ENCODE measurements at places on chromosomes 13 and 19.

DNA sequence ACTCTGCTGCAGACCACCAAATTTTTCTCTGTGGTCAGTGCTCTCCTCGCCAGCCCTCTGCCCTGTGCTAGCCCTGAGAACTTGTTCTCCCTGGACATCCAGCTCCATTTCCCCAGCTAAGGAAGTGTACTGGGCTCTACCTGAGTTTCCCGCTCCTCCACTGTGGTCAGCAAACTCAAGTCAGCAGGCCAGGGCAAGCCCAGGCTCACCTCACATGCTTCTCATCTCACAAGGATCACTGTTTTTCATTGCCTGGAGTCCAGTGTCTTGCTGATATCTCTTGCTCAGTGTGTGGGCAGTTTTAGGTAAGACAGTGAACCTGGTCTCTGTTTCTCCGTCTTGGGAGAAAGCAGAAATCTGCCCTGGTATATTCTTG lies 201.4 kb downstream of the FOXO1 start:
- no peak for DNase-seq

DNA sequence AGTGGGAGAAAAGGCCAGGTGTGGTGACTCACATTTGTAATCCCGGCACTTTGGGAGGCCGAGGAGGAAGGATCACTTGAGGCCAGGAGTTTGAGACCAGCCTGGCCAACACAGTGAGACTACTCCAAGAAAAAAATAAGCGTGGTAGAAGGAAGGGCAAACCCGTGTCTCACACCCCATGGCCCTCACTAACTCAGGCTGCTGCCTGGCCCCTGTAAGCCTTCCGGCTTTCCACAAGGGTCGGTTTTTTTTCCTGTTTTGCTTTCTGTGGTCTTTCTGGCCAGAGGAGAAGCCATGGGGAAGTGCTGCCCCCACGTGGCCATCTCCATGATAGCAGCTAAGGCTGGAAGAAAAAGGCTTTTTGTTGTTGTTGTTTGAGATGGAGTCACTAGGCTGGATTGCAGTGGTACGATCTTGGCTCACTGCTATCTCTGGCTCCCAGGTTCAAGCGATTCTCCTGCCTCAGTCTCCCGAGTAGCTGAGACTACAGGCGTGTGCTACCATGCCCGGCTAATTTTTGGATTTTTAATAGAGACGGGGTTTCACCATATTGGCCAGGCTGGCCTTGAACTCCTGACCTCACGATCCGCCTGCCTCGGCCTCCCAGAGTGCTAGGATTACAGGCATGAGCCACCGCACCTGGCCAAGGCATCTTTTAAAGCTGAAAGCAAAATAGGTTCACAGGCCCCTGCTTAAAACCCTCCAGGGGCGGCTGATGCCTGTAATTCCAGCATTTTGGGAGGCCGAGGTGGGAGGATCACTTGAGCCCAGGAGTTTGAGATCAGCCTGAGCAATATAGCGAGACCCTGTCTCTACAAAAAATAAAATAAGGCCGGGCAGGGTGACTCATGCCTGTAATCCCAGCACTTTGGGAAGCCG lies 7.5 kb upstream of the ARHGEF18 start:
- peak; percentile 90 for DNase-seq

DNA sequence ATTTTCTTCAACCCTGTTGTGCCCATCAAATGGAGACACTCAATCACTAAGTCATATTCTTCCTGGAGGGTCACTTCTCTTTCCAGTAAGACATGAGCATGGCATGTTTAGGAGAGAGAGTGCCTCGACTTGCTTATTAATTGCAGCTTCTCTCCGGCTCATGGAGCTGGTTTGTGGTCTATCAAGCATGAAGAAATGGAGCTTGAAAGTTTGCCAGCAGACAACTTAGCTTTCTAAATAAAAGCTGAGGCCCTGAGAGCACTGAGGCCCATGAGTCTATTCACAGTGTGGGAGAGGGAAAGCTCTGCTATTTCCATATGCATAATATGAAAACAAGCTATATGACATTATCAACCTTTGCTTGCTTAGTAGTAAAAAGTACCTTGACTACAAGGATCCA lies 378.5 kb downstream of the FGF9 start:
- no peak for DNase-seq

GRCh38 chr13:42047561-42048341 lies 697 bp upstream of the DGKH start:
- peak; percentile 76 for DNase-seq

DNA sequence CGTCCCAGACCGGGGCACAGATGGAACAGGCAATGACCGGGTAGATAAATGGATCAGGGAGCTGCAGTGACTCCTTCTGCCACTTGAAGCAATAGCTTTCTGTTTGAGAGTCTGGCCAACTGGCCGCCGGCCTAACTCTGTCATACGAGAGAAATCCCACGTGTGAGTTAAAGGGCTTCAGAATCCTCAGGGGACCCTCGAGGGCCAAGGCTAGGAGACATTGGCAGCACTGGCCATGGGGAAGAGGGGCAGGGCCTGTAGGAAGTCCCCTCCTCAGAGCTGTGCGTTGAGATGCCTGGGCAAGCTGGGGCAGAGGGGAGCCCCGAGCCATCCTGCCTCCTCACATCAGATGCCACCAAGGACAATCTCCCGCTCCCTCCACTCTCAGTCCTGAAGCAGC lies 51.6 kb downstream of the KLF2 start:
- DNase-seq: no peak

DNA sequence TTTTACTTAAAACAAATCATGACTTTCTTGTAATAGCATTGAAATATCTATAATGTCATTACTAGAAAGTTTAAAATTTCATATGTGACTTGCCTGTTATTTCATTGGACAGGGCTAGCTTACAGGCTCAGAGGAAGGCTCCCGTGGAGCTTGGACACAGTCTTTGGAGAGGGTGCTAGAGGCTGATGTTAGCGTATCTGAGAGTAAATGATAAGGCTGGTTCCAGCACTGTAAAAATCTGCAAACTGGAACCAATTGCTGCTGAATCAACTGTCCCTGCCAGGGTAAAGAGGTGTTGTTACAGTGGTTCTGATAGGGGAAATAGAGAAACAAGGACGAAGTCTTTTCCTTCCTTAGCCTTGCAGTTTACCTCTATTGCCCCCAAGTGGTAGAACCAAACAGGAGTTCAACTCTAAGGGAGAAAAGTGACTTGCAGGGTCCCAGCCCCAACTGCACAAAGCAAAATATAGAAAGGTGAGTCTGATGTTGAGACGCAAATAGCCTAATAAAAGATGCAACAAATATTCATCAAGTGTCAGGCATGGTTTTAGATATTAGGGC lies 901.7 kb downstream of the DIAPH3 start:
- DNase-seq: no peak

- DNase-seq: no peak
Measured at GRCh38 chr13:32960626-32961025, 55.6 kb upstream of the KL start.

DNA sequence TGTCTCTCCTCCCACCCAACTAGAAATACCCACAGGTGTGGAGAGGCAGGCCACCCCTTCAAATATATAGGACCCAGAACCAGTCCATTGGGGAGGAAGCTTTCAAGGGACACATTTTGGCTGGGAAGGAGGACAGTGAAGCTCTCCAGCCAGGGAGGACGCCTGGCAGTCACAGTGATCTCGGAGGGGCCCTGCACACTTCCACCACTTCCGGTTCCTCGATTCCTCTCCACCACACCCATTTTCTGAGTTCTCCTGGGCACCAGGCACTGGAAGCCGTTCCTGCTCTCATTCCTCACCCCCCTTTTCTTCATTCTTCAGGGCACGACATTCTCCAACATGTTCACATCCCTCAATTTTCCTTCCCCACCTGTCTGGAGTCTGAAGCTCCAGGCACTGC lies 30.4 kb upstream of the CEACAM21 start:
- no peak for DNase-seq

GRCh38 chr19:21147540-21147939 lies 5.7 kb downstream of the ZNF431 start:
- DNase-seq: no peak

- no peak for DNase-seq
Measured at GRCh38 chr13:50654331-50654730, 189.2 kb downstream of the DLEU7 start.

DNA sequence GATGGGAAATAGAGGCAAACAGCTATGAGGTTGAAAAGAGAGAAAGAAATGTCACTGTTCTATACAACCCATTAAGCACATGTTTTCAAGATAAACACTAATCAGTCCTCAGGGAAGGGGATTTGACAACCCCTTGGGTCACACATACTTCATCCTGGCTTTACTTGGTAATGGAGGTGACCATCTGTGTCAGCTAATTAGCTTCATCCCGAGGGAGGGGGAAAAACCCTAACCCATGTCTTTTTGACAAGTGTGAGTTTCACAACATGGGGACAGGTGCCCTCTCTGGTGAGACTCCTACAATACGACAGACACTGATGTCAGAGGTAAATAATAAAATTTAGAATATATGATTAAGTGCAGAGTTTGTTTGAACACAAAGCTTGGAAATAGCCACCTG lies 43.1 kb downstream of the ZNF611 start:
- DNase-seq: no peak

DNA sequence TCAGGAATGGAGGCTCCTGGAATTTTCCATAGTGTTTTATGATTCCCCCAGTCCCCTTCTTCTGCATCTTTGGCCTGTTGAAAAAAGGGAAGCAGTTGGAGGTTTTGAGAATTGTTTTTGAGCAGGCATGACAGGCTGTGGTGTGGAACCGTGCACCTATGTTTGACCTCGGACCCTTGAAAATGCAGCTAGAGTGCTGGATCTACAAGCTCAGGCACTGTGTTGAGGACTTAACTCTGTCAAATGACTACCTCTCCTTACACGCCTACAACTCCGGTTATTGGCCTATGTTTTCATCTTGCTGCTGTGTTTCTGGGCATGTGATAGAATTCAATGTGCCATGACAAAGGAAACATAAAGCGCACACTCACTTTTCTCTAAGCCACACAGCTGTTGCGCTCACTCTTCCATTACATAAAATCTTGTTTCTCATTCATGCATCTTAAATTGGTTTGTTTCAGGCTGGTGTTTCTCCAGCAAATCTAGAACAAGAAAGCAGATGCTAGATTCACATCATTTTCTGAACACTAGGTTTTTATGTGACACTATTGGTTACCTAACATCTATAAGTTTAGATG lies 616.6 kb downstream of the FGF9 start:
- DNase-seq: no peak

- no peak for DNase-seq
Measured at GRCh38 chr13:51007216-51007615, 97.6 kb downstream of the RNASEH2B start.

DNA sequence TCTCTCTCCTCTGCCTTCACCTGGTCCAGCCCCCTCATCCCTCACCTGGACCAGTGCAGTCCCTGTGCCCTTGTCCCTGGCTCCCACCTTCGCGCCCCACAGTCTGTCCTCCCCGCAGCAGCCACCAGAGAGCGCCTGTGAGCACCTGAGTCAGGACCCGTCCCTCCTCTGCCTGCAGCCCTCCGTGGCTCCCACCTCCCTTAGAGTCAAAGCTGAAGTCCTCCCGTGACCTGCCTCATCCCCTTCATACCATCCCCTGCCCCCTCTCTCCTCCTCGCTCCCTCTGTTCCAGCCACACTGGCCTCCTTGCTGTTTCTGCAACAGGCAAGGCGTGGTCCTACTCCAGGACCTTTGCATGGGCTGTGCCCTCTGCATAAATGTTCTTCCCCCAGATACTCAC lies 10.3 kb downstream of the CELF5 start:
- DNase-seq: no peak

DNA sequence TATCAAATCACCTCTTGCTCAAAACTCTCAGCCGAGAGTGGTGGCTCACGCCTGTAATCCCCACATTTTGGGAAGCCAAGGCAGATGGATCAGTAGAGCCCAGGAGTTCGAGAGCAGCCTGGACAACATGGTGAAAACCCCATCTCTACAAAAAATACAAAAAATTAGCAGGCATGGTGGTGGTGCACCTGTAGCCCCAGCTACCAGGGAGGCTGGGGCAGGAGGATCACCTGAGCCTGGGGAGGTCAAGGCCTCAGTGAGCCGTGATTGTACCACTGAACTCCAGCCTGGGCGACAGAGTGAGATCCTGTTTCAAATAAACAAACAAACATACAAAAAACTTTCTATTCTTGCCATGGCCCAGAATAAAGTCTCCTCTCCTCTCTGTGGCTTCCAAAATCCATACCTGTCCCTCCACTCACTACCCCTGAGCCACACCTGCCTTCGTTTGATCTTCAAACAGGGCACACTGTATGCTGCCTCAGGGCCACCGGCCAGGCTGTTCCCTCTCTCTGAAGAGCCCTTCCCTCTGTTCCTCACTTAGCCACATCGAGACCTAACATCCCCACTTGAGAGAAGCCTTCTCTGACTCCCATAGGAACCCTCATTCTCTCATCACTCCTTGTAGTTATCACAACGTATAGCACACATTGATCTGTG lies 6.3 kb downstream of the LGI4 start:
- no peak for DNase-seq

DNA sequence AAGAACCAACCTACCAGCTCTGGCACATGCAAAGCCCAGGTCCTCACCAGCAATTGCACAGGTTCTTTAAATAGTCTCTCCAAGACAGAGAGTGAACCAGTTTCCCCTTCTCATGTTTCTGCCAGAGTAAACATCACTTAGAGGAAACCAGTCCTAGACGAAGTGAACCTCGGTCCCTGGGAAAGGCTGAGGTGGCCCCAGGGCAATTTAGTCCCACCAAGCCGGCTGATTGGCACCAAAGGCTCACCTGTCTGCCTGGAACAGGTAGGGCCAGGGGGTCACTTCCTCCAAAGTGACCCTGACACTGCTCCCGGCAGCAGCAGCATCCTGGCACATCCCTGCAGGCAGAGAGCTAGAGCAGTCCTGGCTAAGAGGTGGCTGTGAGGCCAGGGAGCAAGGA lies 122.9 kb upstream of the ZNF507 start:
- DNase-seq: no peak

- no peak for DNase-seq
Measured at GRCh38 chr13:49635599-49636433, 7.5 kb downstream of the ARL11 start.

DNA sequence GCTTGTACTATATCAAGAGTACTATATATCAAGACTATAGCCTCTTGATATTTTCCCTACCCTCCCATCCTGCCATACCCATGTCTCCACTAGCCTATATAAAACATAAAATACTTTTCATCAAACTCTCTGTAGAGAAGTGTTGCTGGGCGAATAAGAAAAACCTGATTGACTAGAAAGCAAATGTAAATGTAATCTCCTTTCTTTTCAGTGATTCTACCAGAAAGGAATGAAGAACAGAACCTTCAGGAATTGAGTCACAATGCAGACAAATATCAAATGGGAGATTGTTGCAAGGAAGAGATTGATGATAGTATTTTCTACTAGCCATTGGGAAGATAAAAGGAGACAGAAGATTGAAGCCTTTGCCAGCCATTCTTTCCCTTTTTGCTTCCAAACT lies 89.2 kb downstream of the KCNRG start:
- DNase-seq: no peak

DNA sequence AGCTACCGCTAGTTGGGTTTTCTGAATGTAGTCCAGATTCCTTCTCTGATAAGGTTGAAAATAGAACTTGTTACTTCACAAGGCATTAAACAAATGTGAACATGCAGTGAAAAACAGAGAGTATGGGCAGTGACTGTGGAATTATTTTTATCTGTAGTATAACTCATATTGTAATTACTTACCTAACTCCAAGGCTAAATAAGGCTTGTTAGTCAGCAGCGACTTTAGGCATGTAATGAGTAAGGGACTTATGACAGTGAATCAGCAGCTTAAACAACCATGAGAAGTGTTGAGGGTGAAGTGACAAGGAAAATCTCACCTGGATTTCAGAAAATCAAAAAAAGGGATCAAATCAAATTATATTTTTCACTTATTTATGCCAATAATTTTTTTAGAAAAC lies 1719.5 kb upstream of the MIR17HG start:
- DNase-seq: no peak

All from transverse colon (tissue), 4 donors.